GM12892 (cell line): ENCODE measurements at places on chromosomes 7 and 10.

DNA sequence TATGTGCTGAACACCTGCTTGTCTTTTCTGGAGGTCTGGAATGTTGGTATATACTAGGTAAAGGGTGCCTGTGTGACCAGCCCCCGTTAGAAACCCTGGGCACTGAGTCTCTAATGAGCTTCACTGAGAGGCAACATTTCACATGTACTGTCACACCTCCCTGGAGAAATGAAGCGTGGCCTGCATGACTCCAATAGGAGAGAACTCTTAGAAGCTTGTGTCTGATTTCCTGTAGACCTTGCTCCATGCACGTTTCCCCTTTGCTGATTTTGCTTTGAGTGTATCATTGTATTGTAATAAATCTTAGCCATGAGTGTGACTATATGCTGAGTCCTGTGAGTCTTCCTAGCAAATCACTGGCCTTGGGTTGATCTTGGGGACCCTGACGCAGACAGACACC lies 82.8 kb downstream of the PPP1R3C start:
- no peak for DNase-seq

DNA sequence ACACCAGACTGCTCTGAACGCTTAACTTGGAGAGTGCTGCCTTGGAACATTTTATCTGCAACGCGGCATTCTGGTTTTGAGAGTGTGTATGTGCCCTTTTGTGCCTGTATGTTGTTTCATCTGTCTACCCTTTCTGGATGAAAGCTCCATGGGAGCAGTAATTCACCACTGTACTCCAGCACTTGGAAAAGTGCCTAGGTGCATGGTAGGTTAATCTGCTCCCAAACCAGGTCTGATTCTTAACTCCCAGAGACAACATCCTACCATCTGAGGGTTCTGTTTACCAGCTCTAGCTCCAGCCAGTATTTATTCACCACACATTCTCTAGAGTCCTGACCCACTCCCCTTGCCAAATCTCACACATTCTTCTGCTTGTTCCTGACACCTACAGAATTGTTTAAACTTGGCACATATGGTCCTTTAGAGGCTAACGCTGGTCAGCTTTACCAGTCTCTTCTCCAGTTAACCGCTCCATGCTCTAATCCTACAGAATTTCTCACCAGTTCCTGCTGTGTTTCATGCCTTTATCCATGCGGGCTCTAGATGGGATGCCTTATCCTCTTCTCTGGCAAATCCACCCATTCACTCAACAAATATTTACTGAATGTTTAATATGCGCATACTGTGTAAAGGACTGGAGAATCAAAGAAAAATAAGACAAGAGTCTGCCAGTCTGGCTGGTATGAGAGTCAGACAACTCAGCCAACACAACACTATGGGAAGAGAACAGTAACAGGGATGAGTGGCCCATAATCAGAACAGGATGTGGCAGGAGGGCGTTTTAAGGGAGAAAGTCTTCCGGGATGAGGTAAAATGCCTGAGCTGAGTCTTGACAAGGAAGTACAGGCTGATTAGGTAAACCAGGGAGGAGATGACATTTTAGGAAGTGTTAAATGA lies 46.3 kb downstream of the MTPN start:
- no peak for DNase-seq

GRCh38 chr7:135645296-135645904 lies 16.9 kb upstream of the STMP1 start:
- no peak for DNase-seq

GRCh38 chr10:108566316-108567107 lies 1356.8 kb downstream of the XPNPEP1 start:
- DNase-seq, result no peak

- DNase-seq, result no peak
Measured at GRCh38 chr7:21911341-21911875, 34.3 kb downstream of the CDCA7L start.

GRCh38 chr10:128701837-128702236 lies 575.6 kb upstream of the MKI67 start:
- no peak for DNase-seq

GRCh38 chr10:123995082-123995460 lies 98.3 kb downstream of the CHST15 start:
- DNase-seq, result no peak

- no peak for DNase-seq
Measured at GRCh38 chr7:154789404-154789803, 213.5 kb downstream of the PAXIP1 start.

- peak; percentile 80 for DNase-seq
Measured at GRCh38 chr7:2209146-2209960, 23.4 kb downstream of the MAD1L1 start.

DNA sequence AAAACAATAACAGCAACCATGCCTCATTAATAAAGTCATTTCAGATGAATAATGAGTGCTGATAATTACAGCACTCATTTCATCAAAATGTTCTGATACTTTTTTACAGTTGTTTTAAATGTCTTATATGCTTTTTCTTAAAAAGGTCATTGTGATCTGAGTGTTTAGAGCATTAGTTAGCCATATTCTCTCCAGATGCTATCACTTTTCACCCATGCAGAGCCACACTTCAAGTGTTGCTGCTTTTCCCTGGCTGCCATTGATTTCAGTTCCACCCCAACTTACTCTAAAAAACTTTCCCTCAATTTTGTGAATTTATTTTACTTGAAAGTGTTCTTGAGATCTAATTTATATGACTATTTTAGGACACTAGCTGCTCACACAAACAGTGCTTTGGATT lies 41.8 kb downstream of the NUP205 start:
- no peak for DNase-seq

DNA sequence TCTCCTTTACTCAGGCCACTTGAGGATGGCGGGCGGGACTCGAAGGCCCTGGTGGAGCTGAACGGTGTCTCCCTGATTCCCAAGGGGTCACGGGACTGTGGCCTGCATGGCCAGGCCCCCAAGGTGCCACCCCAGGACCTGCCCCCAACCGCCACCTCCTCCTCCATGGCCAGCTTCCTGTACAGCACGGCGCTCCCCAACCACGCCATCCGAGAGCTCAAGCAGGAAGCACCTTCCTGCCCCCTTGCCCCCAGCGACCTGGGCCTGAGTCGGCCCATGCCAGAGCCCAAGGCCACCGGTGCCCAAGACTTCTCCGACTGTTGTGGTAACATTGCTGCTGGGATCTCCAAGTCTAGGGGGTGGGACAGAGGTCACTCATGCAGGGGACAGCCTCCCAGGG lies 65.7 kb downstream of the GTF2IRD1 start:
- DNase-seq, result no peak

DNA sequence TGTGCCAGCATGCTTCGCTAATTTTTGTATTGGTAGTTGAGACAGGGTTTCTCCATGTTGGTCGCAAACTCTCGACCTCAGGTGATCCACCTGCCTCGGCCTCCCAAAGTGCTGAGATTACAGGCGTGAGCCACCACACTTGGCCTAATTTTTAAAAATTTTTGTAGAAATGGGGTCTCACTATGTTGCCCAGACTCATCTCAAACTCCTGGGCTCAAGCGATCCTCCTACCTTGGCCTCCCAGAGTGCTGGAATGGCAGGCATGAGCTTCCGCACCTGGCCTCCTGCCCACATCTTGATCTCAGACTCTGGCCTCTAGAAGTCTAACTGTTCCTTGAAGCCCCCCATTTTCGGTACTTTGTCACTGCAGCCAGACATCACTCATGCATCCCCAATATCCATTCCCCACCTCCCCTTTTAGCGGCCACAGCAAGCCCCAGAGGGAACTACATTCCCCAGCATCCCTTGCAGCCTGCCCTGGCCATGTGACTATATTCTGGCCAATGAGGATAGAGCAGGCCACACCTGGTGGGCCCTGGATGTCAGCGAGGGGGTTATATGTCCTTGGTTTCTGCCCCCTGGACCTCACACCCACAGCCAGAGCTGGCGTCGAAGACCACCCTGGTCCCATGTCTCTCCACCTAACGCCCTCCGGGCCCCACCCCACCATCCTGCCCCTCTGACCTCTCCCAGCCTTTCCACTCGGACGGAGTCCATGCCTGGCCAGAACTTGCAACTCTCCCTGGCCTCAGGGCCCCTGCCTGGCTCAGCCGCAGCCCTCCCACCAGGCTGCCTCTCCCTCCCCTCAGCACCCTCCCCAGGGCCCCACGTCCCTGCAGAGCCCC lies 33.8 kb downstream of the MICALL2 start:
- DNase-seq, result no peak

DNA sequence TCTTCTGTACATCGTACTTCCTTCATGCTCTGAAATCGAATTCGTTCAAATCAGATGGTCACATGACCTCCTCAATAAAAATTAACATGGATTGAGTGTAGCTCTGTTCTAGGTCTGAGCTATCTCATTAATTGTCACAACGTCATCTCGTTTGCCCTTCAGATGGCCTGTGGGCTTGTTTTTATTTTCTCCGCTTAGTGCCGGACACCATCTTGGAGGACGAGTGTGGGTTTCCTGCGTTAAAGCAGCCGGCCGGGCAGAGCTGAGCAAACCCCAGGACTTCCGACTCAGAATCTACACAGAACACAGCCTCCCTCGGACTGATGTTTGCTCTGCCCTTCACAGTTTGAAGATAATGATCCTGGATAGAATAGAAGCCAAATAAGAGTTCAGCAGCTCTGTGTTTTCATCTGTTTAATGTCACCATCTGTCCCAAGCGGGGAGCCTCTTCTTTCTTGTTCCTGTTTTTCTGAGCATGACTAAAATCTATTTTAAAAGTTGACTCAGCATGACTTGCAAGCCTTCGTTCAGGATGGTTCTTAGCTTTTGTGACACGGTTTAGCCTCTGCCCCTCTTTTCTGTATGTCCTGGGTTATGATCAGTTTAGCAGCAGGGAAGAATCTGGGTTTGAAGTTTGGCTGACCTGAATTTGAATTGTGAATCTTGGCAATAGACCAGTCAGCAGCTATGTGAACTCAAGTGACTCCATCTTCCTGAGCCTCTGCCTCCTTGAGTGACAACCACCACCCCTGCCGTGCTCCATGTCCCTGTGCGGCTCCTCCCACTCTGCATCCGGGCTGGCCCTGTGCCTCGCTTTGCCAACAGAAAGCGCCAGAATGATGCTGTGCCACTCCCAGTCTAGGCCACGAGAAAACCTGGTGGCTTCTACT lies 30.6 kb upstream of the GALNTL5 start:
- DNase-seq, result peak; percentile 33

GRCh38 chr7:44735403-44736165 lies 13.1 kb upstream of the ZMIZ2 start:
- DNase-seq, result no peak

DNA sequence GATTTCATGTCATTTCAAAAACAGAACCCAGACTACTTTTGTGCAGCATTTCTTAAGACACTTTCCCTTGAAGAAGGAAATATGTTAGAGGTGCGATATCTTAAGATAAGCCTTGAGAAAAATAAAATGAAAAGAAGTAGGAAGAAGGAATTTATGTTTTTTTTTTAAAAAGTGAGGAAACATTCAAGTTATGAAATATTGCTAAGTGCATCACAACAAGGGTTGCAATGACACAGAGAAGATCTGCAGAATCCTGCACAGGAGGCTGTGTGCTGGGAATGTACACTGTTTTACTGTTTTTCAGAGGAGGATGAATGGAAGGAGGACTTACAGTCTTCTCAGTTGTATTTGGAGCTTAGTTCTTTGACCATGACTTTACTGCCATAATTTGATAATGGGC lies 79.8 kb upstream of the NME8 start:
- DNase-seq, result no peak

DNA sequence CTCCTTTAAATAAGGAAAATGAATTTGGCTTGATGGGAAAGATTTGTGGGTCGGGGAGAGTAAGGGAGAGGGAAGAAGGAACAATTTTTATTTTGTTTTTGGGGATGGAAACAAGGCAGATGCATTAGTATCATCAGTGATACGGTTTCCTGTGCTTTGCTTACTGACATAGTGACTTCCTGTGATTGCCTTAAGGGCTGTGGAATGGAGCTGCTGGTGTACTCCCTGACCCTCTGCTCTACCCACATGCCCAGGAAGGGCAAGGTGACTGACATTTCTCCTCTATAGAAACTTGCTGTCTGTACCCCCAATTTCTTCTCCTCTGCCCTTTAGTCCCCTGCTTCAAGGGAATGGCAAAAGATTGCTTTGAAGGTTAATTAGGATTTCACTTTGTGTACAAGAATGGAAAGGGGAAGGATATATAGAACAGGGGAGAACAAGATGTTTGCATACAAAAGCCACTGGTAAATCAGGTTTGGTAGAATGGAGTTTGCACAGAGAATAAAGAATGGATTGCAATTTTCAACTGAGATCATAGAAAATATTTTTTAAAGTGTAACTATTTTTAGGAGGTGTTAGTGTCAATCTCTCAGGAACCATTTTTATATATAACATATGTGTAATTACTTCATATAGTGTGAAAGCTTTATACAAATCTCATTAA lies 129.0 kb upstream of the AGR3 start:
- no peak for DNase-seq

- no peak for DNase-seq
Measured at GRCh38 chr7:68474661-68475216, 1123.5 kb upstream of the AUTS2 start.

DNA sequence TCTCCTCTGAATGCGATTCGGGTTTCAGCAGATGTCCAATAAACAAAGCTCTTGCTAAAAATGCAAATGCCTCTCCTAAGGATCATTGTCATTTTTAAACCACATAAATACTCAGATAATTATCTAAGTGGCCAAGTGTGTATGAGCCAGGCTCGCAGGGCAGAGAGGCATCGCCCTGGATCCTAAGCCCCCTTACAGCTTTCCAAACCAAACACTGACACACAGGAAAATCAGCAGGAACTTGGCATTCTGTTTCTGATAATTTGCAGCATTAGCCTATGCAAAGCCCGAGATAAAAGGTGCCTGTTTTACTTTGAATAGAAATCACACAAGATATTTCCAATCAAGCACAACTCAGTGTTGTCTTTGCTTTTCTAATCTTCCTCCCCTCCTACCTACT lies 134.4 kb downstream of the ABCA13 start:
- no peak for DNase-seq

GRCh38 chr10:28993861-28994260 lies 295.0 kb upstream of the LYZL1 start:
- DNase-seq, result no peak

DNA sequence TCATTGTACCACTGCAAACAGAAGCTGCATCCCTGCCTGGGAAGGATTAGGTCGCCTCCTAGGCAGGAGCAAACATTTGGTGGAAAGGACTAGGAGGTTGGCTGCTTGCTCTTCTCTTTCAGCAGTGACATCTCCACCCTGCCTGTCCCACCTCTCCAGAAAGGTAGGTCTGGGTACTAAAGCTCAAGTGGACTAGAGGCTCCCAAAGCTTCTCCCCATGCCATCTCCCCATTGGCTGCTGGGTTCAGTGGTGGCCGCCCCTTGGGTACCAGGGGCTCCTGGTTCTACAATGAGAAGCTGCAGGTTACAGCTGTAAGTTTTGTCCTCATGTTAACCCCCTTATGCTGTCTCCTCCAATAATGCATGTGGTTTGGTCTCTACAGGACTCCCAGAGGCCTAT lies 180.7 kb upstream of the MKI67 start:
- no peak for DNase-seq
